Caki2 (cell line): ENCODE measurements at places on chromosomes 6 and 20. TPM values are rescaled to one million over a fixed set of nuclear protein-coding genes. Genes with fewer than 3 reads are reported as not detected.
A peak's percentile ranks its signal among the peaks of the same experiment; 100 is the strongest.

GRCh38 chr20:15582146-15582760 lies 991.0 kb downstream of the KIF16B start:
- DNase-seq: peak; percentile 18

DNA sequence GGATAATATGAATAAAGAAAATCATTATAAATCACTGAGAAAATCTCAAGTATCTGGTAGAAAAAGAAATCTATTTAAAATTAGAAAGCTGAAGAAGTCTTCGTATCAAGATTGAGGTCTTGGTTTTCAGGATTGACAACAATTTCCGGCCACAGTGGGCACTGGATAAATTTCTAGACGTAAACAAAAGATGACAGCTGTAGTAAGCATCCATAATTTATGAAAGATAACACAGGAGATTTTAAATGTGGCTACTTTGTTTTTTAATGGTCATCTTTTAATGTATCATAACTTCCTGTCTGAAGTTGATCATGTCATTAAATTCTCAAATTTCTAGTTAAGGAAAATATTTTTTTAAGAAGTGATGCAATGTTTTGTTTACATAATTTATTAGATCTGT lies 444.2 kb downstream of the HTR1B start:
- no peak for DNase-seq

GRCh38 chr6:160088069-160088783 lies 33.4 kb upstream of the SLC22A1 start:
- DNase-seq: peak; percentile 40

The PTGIS gene
- total RNA-seq: not detected in 2 replicates

The TXLNB gene
- total RNA-seq: not detected in 2 replicates

- DNase-seq: no peak
Measured at GRCh38 chr6:53315086-53315724, 33.5 kb downstream of the ELOVL5 start.

- no peak for DNase-seq
Measured at GRCh38 chr20:9485614-9486340, 28.6 kb upstream of the LAMP5 start.

- DNase-seq: no peak
Measured at GRCh38 chr6:636488-636887, 20.4 kb downstream of the HUS1B start.

DNA sequence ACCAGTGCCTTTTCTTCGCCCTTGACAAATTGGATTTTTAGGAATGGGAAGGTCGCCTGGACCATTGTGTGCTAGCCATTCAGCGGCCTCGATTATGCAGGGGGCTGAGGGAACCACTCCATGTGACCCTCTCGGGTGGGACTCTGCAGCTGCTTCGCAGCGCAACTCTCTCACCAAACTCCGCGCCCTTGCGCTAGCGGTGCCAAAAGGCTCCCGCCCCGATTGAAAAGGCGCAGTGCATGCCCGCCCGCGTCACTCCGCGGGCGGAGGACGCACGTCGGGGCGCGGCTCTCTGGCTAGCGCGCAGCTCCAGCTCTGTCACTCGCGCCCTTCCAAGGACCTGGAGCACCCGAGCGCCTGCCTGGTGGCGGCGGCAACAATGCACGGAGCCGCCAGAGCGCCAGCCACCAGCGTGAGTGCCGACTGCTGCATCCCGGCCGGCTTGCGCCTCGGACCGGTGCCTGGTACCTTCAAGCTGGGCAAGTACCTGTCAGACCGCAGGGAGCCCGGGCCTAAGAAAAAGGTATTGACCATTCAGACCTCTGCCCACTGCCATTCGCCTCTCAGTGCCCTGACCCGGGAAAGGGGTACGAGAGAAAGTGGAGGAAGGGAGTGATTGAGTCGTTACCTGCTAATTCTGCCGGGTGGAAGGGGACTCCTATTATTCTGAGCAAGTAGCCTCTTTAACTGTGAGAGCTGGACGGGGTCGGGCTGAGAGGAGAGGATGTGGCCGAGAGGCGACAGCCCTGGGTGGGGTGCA lies at the start of gene PRDM13:
TSS of gene PRDM13 (plus strand) at position 178 of the 760 bp plus-strand sequence. CDS start at position 380, 202 bp downstream.
- DNase-seq: no peak

The CLPSL2 gene
- total RNA-seq: not detected in 2 replicates

The KCNK16 gene
- total RNA-seq: not detected in 2 replicates

- DNase-seq: peak; percentile 22
Measured at GRCh38 chr6:35294308-35294945, 3.2 kb upstream of the DEF6 start.

- no peak for DNase-seq
Measured at GRCh38 chr6:35049156-35049735, 91.9 kb downstream of the TCP11 start.

DNA sequence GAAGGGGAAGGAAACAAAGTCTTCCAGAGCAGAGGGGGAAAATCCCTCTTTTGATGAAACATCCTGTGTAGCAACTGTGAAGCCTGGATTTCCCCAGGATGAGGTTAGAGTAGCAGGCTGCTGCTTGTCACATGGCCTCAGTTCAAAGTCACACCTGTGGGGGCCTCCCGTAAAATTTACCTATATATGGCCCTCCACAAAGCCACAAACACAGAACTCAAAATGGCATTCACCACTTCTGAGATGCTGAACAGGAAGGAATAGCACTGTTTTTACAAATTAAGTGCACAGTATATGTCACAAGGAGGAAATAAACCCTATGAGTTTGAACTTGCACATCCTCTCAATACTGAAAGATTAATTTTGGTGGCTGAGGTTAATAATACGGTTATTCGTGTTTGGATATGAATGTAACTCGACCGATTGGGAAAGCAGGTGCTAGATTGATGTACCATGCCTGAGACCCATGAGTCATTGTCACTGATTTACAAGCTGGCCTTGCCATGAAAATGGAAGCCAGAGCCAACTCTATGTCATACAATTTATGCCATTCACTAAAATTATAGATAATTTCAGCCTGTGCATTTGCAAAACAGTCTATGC lies 70.6 kb downstream of the SGK1 start:
- DNase-seq: no peak

The HAO1 gene
- total RNA-seq: not detected in 2 replicates

DNA sequence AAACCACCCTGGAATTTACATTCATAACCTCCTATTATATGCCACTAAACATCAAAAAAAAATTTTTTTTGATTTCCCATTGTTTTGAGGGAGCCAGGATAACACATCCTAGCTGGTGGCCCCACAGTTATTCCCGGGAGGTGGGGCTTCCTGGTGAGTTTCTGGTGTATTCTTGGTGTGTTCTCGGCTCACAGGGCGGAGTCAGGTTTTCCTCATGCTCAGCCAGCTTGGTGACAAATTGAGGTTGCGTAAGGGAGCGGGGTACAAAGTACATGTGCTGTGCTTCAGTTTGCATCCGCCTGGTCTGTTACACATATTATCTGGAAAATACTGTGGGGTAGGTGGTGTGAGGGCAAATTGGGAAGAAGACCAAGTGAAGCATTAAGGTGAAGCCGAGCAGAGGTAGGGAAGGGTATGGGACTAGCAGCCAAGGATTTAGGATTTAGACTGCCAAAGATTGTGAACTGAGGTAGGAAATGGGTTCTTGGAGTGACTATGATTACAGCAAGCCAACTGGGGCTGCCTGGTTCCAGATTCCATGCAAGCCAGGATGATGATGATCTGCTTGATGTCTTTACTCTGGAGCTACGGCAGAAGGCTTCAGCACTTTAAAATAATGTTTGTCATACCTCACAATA lies 46.2 kb upstream of the EEF1A1 start:
- peak; percentile 75 for DNase-seq

- peak; percentile 66 for DNase-seq
Measured at GRCh38 chr6:148577687-148578488, 168.9 kb upstream of the UST start.

- peak; percentile 67 for DNase-seq
Measured at GRCh38 chr20:36132802-36133211, 21.7 kb upstream of the EPB41L1 start.

GRCh38 chr6:125511809-125512396 lies 210.1 kb upstream of the HDDC2 start:
- DNase-seq: peak; percentile 86

The TRAPPC3L gene
- total RNA-seq: not detected in 2 replicates

The ARMC12 gene
- 1.9 and 4.6 TPM in 2 replicates for total RNA-seq

DNA sequence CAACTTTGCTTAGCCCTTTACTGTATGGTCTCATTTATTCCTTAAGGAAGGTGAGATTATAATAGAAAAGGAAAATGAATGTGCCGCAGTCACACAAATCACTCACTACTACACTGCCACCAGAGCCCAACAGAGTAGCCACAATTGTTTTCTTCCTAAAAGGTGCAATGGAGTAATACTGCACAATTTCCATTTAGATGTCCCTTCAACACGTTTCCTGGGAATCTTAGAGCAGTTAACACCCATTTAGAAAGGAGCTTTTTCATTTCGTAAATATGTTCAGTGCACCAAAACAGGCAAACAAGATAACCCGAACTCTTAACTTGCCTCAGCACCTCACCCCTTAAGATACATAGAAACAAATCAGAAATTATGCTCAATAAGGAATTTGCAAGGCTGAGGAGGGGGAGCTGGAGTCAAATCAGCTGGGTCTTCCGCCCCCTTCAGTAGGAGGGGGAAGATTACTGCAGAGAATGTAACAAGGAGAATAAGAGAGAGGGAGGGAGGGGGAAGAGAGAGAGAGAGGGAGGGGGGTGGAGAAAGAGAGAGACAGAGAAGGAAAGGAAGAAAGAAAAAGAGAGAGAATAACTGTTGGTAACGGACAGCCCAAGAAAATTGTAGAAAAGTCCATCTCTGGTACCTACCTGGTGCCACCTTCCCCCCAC lies 155.5 kb downstream of the BCAS1 start:
- DNase-seq: no peak

The PRICKLE4 gene
- 0.20 TPM in 1 of 2 replicates, not detected in the other for total RNA-seq

DNA sequence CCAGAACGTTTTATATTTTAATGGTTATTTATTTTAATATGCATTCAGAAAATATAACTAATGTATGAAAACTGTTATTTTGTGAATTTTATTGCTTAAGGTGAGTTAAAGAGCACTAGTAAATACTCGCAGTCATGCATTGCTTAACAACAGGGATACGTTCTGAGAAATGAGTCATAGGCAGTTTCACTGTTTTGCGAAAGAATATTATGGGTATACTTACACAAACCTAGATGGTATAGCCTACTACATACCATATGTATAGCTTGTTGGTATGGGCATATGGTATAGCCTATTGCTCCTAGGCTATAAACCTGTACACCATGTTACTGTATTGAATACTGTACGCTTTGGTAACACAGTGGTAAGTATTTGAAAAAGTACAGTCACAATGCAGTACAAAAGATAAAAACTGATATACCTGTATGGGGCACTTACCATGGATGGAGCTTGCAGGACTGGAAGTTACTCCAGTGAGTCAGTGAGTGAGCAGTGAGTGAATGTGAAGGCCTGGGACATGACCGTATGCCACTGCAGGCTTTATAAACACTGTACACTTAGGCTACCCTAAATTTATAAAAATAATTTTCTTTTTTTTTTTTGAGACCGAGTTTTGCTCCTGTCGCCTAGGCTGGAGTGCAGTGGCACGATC lies 38.5 kb downstream of the ARFGEF2 start:
- DNase-seq: no peak

GRCh38 chr6:73656531-73657145 lies 2.8 kb upstream of the SLC17A5 start:
- no peak for DNase-seq

DNA sequence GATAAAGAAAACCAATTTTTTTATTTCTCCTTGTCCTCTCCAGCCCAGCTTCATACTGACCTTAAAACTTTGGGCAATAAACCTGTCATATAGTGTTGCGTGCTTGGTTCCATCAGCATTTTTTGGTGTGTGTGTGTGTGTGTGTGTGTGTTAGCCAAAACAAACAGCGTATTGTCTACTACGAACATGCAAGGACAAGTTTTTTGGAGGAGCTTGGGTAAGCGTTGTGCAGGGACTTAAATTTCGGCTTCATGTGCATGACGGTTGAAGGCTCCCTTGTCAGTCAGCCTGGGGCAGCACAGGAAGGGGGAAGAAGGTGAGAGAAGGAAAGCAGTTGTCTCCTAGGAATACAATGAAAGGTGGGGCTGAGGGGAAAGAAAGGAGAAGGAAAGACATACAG lies 62.0 kb upstream of the PAX1 start:
- DNase-seq: no peak

- DNase-seq: peak; percentile 86
Measured at GRCh38 chr6:33621711-33622388, 728 bp downstream of the ITPR3 start.

DNA sequence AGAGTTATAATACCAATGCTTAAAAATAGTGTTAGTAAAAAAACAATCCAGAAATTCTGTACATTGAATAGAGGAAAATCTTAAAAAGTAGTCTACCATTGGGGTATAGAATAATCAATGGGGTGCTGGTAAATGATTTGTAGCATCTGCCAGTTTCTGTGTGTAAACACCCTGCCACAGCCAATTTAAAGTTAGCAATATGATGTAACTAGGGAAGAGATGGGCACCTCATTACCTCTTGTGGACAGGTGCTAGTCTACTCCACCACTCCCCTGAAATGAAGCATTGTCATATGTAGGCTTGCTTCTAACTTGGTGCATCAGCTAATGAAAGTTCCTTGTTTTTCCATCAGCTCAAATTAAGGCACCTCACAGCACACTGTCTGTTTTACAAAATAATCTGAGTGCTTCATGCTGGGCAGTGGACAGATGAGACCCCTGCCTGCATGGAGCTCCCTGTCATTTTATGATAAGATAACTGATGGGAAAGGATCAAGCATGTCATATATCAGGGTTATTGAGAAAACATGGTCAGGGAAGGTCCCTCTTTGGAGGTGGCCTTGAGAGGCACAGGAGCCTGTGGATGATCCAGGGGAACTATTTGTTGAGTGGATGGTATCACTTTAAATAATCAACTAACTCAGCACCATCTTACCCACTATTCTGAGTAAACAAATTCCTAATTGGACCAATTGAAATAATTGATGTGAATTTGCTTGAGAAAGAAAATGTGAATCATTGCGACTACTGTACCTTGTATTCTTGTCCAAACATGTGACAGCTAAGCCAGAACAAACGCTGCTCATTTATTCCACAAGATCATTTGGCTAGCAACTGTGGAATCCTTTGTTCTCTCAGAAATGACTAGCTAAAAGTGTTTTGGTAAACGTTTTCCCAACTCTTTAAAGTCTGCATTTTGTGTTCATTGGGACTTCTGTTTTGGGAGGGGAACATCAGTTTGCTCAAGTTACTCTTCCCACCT lies 45.9 kb upstream of the CSE1L start:
- DNase-seq: no peak

GRCh38 chr6:105510746-105511145 lies 107.9 kb upstream of the PREP start:
- no peak for DNase-seq

DNA sequence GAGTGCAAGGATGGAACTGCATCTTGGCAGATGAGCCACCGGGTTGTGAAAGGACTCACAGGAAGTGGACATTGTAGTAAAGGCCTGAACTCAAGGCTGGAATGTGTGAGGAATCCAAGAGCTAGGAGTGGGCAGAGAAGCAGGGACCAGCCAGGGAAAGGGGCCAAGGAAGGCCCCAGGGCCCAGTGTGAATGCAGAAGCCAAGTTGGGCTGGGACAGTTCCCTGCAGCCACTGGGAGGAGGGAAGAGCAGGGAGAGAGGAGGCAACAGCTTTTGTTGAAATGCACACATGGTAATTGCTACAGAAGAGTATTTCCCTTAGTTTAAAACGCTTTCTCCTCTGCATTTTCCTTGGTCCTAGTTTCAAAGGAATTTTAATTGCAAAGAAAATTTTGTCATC lies 34.6 kb downstream of the CDH22 start:
- no peak for DNase-seq
